Activated CD4-positive, alpha-beta T cell treated with anti-CD3 and anti-CD28 coated beads for 48 hours (primary cell): ENCODE measurements at places on chromosomes 16 and 17.

DNA sequence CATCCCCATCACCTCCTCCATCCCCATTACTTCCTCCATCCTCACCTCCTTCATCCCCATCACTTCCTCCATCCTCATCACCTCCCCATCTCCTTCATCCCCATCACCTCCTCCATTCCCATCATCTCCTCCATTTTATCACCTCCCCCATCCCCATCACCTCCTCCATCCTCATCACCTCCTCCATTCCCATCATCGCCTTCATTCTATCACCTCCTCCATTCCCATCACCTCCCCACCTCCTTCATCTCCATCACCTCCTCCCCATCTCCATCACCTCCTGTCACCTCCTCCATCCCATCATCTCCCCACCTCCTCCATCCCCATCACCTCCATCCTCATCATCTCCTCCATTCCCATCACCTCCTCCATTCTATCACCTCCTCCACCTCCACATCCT, 116.4 kb downstream of the SEC14L1 start:
- no peak for DNase-seq

DNA sequence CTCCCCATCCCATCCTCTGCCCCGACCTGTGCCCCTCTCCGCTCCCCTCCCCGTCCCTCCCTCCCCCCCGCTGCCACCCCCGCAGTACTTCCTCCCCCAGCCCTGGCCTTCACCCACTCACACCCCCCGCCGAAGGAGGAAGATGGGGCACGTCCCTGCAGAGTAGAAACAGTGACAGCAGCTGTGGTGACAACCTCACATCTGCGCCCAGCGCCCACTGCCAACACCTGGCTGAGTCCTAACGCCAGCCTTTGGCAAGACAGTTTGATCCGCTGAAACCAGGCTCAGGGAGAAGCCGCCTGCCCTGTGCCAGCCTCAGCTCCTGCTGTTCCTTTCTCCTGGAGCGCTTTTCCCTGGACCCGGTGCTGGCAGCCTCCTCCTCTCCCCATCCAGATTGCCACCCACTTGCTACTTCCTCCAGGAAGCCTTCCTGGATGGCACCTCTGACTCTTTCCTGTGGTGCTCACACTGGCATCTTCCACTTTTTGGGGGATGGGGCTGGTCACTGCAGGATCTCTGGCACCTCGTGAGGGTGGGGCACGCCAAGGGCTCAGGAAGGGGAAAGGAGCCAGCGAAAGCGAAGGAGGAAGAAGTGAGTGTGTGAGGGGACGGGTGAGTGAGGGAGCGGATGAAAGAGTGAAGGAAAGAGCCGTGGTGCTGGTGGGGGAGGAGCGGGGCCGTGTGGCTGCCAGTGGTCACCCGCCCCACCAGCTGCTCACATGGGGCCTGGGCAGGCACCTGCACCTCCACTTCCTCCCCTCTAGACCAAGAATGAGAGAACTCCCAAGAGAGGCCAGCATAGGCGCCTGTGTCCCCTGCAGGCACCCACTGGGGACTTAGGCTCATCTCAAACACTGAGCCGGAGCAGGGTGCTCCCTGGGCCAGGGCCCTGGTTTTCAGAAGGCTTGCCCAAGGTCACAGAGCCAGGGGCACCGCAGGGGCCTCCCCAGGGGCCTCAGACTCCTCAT, 27.0 kb downstream of the ZFPM1 start:
- peak; percentile 37 for DNase-seq

GRCh38 chr17:73759734-73760438, 115.6 kb upstream of the SDK2 start:
- DNase-seq, result no peak

- DNase-seq, result no peak
Measured at GRCh38 chr16:78264642-78265041, 165.2 kb downstream of the WWOX start.

DNA sequence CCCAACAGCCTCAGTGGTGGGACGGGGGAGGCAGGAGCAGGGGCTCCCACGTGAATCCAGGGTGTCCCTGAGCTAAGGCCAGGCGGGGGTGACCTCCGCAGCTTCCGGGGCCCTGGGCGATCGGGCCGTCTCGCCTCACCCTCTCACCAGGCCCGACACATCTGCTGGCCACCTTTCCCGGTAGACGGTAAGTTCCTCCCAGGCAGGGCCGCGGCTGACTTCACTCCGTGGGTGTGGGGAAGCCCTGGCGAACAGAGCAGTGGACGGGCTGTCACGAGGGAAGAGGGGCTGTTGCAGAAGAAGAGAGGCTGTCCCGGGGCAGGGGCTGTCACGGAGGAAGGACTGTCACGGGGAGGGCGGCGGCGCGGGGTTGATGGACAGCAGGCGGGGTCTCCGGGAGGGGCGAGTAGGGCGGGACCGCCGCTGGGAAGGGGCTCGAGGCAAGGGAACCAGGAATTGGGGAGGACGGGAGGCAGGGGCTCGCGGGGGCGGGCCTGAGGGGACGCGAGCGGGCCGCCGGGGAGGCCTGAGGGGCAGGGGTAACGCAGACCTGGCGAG, 498 bp downstream of the PKMYT1 start:
- DNase-seq, result peak; percentile 47

DNA sequence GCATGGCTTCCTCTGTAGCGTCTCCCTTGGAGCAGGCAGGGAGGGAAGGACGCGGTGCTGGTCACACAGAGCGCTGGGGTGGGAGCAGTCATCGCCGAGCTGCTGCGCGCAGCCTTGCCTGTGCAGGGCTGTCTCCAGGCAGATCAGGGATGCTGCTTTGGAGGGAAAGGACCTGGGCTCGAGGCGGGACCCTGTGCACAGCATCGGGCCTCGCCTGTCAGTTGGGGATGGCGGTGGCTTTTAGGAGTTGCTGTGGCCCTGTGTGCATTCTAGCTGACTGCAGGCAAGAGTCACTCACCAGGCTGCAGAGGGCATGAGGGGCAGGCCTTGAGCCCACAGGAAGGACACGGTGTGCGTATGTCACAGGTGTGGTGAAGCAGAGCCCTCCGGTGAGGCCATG, 10.1 kb downstream of the ACSF3 start:
- no peak for DNase-seq
